NCI-H345 (cell line): ENCODE measurements at places on chromosomes 5 and 9.

- no peak for DNase-seq
Observed at GRCh38 chr5:170152767-170153166, 47.1 kb downstream of the FOXI1 start.

DNA sequence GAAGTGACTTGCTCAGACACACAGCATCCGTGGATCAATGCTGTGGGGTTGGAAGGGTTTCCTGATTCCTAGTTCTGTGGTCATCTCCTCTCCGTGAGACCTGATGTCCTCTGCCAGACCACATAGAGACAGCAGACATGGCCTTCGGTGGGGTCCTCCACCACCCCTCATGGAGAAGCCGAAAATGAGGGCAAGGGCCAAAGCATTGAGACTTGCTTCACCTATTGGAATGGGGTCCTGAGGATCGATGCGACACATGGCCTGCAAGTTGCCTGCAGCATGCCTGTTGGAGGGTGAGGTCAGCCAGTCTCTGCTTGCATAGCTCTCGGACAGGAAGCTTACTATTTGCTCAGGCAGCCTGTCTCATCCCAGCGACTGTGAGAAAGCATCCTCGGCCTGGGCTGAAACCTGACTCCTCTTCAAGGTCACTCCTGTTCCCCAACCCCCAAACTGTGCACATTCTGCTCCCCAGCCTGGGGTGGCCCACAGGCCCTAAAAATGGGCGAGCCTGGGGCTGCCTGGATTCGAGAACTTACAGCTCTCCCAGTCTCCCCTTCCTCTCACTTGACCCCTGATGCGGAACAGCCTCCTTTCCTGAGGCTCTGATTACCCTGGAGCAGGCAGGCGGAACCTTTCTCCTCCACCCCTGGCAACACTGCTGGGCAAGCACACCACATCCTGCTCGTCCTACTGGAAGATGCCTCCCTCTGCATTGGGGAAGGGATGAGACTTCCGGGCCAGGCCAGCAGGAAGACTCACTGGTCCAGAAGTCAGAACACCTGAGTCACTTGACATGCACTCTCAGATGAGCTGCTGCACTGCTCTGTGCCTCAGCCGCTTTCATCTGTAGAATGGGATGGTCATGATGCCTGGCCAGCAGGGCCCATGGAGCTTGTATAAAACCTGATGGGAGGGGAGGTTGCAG, 186.9 kb downstream of the RGS3 start:
- DNase-seq: peak; percentile 48

GRCh38 chr9:72464857-72465592, 56.4 kb upstream of the TMC1 start:
- no peak for DNase-seq

GRCh38 chr9:650362-650761, 191.1 kb upstream of the DMRT1 start:
- no peak for DNase-seq

GRCh38 chr5:124703995-124704394, 42.4 kb downstream of the ZNF608 start:
- no peak for DNase-seq

- no peak for DNase-seq
Observed at GRCh38 chr5:140977003-140977402, 10.7 kb downstream of the PCDHAC2 start.

DNA sequence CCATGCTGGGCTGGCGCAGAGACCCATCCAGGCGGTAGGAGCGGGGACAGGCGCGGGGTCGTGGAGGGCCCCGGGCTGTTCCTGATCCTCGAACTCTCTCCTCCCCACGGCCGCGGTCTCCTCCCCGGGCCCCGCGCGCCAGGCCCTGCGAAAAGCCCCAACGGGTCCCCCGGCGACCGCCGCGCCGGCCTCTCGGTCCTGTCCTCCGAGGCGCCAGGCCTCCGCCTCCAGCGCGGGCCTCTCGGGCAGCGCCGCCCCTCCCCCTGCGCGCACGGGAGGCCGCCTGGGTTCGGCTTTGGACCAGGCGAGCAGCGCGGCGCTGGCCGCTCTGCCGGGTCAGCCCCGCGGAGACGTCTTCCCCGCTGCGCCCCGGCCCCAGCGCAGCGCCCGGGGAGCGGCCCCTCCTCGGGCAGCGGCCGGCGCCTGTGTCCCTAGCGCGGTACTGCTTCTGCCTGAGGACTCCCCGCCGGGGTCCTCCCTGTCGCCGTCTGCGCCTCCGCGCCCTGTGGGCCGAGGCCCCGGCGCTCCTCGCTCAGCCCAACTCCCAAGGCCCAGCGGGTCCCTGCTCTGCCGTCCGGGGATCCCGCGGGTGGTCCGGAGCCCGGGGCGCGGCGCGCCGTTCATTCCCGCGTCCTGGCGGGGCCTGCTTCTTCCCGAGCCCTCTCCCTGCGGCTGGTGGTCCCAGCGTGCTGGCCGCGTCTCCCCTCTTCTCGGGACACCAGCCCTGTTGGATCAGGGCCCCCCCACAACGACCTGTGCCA, 13.4 kb downstream of the COL23A1 start:
- DNase-seq: no peak

GRCh38 chr9:99868845-99869244, 37.6 kb upstream of the STX17 start:
- no peak for DNase-seq

GRCh38 chr9:109843641-109844040, 63.6 kb downstream of the PALM2AKAP2 start:
- DNase-seq: no peak

- DNase-seq: no peak
Observed at GRCh38 chr9:70352802-70353201, 61.7 kb downstream of the KLF9 start.

- no peak for DNase-seq
Observed at GRCh38 chr9:107991581-107991980, 502.0 kb upstream of the KLF4 start.
